EL (cell line): ENCODE measurements at places on chromosomes 5 and 9.

DNA sequence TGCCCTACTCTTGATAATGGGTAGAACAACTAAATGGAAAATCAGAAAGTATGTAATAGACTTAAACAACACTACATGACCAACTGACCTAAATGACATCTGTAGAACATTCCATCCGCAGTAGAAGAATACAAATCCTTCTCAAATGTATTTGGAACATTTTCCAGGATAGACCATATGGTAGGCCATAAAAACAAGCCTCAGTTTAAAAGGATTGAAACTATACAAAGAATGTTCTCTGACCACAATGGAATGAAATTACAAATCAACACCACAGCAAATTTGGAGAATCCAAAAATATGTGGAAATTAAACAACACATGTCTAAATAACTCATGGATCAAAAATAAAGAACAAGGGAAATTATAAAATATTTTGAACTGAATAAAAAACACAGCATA is 189.2 kb downstream of the NDUFS4 start:
- peak; percentile 58 for DNase-seq

GRCh38 chr5:108093186-108093585 is 288.7 kb downstream of the FBXL17 start:
- peak; percentile 19 for DNase-seq

- DNase-seq = no peak
Observed at GRCh38 chr9:36834736-36835135, 199.3 kb downstream of the PAX5 start.

DNA sequence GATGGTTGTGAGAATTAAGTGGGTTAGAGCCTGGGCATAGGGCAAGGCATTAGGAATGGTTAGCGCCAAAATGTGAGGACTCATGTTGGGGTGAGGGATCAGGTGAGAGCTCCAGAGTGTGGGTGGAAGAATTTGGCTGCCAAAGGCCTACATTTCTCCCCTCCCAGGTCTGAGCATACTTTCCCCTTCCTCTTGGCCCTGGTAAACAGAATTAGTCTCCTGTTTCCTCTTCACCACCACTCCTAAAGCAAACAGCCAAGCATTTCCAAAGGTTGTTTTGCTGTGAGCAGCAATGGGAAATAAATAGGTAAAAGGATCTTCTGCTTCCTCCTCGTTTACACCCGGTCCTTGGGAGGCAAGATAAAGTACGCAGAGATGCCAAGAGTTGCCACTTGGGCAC is 132.5 kb downstream of the ZSWIM6 start:
- DNase-seq = no peak

DNA sequence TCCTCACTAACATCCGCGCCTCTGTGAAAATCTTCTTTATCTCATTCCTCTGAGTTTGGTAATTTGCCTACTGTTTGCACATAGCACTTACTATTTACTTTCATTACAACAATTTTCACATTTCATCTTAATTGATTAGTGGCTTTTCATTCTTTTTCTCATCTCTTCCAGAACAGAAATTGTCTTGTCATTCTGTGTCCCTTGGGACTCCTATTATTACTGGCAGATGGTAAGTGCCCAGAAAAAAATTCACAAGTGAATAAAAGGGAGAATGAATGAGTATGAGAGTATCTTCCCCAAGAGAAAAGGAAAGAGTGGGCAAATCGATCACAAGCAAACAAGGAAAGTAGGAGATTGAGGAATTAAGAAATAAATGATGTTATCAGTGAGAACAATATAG is 876.1 kb downstream of the TLE4 start:
- no peak for DNase-seq

DNA sequence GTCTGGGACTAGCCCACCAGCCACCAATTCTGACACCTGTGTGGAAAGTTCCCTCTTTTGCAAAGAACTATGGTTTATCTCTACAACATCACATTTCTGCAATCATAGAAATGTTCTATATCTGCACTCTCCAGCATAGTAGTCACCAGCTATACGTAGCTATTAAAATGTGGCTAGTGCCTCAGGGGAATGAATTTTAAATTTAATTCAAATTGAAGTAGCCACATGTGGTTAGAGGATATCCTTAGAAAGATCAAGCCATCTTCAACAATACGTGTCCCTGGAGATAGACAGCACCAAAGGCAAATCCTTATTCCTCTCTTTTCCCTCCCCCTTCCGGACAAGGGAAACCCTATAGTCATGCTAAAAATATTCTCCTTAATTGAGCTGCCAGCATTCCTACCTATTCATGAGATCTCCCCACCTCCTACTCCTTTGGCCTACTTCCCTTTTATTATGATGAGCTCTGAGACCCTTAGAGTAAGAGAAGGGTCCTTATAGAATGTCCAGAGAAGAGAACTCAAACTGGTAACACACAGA is 11.1 kb downstream of the LCP2 start:
- DNase-seq = no peak

GRCh38 chr5:95530416-95530815 is 24.4 kb downstream of the SKIC3 start:
- peak; percentile 82 for DNase-seq

GRCh38 chr9:37471942-37472684 is 6.9 kb upstream of the ZBTB5 start:
- DNase-seq = peak; percentile 99

DNA sequence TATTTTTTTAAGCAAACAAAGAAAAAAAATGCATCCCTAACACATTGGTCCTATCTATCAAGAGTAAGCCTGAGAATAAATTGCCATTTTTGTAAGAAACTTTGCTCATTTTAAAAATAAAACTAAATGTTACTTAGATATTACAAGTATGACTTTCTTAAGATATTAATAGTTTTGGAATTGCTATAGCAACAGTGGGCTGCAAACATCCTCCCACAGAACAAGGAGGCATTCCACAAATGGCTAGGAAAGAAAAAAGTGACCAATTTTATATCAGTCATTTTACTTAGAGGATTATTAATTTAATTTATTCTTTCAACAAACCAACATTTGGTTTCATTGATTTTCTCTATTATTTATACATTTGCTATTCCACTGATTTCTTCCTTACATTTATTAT is 63.7 kb downstream of the LURAP1L start:
- DNase-seq = no peak

DNA sequence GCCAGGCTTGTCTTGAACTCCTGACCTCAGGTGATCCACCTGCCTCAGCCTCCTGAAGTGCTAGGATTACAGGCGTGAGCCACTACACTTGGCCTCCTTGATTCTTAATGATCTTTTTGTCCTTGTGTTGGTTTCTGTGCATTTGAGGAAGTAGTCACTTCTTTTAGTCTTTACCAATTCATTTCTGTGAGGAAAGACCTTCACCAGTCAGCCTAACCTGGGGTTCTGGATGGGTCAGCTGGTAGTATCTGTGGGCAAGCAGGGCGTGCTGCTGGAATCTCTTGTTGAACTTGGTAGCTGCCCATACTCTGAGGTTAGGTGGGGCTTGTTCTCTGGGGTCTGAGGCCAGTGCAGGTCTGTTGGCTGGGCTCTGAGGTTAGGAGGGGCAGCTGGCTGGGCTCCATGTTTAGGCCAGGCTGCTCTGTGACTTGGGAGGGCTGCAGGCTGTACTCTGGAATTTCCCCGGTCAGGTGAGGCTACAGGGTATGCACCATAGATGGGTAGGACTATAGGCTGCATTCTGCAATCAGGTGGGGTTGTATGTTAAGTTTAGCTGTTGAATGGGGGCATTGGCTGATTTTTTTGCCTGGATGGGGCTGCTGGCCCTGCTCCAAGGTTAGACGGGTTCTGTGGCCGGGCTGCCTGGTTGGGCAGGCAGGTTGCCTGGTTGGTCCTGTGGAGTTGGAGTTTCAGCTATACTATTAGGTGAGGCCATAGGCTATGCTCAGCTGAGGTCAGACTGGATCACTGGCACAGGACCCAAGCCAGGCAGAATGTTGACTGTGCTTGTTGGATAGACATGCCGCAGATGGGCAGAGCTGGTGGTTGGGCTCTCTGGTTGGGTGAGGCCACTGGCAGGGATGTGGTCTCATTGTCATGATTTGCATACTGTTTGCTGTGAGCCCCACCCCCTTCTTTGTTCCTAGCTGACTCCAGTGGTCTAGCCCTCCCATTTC is 19.2 kb downstream of the UBAP1 start:
- no peak for DNase-seq

DNA sequence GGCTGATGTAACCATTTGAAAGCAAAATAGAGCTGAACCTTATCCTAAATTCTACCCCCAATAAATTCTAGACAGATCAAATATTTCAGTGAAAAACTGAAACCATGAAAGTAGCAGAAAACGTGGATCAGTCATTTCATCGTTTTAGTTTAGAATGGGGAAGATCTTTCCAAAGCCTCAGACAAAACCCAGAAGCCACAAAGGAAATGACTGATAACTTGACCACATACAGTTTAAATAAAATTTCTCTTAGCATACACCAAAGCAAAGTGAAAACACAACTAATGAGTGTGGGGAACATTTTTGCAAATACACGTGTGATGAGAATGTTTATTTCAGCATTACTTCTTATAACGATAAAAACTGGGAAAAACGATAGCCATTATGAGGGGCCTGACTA is 284.8 kb downstream of the ADGRV1 start:
- DNase-seq = no peak

DNA sequence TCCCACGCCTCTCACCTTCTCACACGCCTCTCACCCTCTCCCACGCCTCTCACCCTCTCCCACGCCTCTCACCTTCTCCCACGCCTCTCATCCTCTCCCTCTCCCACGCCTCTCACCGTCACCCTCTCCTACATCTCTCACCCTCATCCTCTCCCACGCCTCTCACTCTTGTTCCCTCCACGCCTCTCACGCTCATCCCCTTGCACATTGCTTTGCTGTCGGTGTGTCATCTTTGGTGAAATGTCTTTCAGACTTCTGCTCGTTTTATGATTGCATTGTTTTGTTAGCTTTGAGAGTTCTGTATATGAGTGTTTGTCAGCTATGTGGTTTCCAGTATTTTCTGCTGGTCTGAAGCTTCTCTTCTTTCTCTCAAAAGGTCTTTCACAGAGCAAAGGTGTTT is 102.7 kb downstream of the EHMT1 start:
- no peak for DNase-seq

DNA sequence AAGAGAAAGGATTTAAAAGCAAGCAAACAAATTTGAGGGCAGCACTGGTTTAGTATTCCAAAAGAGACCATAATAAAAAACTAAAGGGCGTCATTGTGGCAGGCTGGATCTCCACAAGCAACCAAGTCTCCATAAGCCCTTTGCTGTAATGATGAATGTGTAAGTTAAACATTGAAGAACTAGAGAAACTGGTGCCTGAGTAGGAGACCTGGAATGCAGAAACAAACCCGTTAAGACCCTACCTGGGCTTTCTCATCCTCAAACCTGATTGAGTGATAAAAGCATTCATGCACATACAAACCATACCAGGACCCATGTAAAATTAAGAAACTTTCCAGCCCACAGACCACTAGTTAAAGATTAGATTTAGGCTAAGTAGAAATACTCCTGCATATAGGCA is 1.9 kb upstream of the SCGB3A2 start:
- no peak for DNase-seq

DNA sequence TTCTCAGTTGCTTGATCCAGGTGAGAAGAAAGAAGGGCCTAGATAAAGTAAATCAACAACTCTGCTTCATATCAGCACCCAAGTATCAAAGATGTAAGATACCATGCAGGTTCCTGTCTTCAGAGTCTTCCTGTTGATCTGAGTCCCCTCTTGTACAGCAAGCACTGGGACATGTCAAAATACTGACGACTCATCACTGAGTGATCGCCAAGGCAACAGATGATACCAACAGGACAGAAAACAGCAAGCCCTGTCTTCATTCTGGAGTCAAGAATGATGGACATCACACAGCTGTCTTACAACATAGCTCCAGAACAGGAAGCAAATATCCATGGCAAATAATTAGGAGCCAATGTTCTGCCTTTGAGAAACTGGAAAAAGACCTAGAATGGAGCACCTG is 83.7 kb downstream of the TARS1 start:
- peak; percentile 23 for DNase-seq

DNA sequence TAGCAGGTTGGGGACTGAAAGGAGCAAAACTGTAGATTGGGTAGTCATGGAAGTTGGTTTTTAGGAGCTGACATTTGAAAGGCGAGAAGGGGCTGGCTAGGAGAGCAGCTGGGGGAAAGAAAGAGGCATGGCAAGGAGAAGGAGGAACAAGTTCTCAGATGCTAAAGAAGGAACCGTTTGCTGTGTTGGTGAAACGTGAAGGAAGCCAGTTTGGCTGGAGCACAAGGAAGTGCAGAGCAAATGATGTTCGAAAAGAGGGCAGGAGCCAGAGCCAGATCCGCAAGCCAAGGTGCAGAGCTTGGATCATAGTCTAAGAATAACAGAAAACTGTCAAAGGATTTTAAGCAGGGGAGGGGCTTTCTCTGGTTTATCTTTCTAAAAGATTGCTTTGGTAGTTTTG is 276.6 kb downstream of the ASTN2 start:
- no peak for DNase-seq
